ENCODE measurements at places on chromosomes 2 and 18. TPM values are rescaled to one million over a fixed set of nuclear protein-coding genes. Genes with fewer than 3 reads are reported as not detected.
A peak's percentile ranks its signal among the peaks of the same experiment; 100 is the strongest.

Gene PRKRA
- total RNA-seq = 48.7 TPM

Gene FAM237A
- not detected for total RNA-seq

DNA sequence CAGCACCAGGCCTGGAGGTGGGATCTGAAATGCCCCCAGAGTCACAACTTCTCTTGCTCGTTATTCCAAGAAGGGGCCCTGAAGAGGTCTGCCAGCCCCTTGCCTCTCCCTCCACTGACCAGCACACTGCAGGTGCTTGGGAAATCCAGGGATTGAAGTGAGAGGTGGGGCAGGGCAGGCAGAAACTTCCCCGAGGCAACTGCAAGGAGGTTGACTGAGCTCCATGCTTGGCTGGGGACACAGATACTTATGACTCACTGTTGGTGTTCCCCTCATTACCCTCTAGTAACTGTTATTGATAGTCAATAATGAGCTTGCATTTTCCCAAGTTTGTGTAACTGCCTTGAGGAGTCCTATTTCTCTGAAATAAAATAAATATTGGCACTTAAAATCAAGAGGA lies 47.5 kb downstream of the MARCO start:
- no peaks in the 10 kb centered on the region for H3K36me3 ChIP-seq
- no peak overlapping the region for H3K4me3 ChIP-seq
- H3K4me1 ChIP-seq = no peaks in the 10 kb centered on the region
- H3K27me3 ChIP-seq = peaks cover 2% of the 10 kb centered on the region
- peak; percentile 32 for DNase-seq
- no peak overlapping the region for H3K27ac ChIP-seq

GRCh38 chr2:67448648-67449047 lies 51.5 kb downstream of the ETAA1 start:
- no peak overlapping the region for H3K27ac ChIP-seq
- no peak for DNase-seq

- H3K27me3 ChIP-seq = no peaks in the 10 kb centered on the region
- peaks cover 82% of the 10 kb centered on the region for H3K4me1 ChIP-seq
- peak; percentile 61 for DNase-seq
- H3K27ac ChIP-seq = peak overlapping the region; percentile 90
Measured at GRCh38 chr2:20616341-20616871, 34.5 kb downstream of the HS1BP3 start.

- DNase-seq = no peak
- H3K4me3 ChIP-seq = no peak overlapping the region
- no peaks in the 10 kb centered on the region for H3K27me3 ChIP-seq
- H3K36me3 ChIP-seq = no peaks in the 10 kb centered on the region
Measured at GRCh38 chr2:26757873-26758789, 6.0 kb upstream of the SLC35F6 start.

DNA sequence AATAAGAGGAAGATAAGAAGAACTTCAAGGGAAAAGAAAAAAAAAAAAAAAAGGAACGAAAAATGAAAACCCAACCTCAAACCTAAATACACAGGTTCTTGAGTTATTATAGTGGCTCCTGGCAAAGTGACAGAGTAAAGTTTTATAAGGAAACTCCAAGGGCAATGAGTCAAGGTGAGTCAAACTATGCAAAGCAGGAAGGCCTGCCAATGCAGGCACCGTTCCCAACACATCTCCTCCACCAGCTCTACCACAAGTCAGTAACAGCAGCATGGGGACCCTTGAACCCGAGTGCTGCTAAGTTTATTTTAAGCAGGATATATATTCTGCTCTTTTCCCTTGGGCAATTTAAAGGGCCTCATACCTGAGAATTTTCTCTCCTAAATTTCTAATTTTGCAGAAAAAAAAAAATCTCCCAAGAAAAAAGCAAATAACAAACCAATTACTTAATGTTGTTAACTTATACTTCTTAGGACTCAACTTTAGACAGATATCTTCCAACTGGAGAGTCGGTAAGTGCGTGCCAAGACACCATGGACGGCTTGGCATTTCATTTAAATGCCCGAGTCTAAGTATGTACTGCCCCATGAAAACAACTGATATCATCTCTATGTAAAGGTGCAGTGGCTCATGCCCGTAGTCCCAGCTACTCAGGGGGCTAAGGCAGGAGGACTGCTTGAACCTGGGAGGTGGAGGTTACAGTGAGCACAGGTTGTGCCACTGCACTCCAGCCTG lies 75.7 kb upstream of the TFCP2L1 start:
- H3K27me3 ChIP-seq = no peaks in the 10 kb centered on the region
- peaks cover 62% of the 10 kb centered on the region for H3K36me3 ChIP-seq
- no peak overlapping the region for H3K4me3 ChIP-seq
- peaks cover 24% of the 10 kb centered on the region for H3K4me1 ChIP-seq

- no peaks in the 10 kb centered on the region for H3K27me3 ChIP-seq
- H3K4me1 ChIP-seq = peaks cover 24% of the 10 kb centered on the region
- peak overlapping the region; percentile 26 for H3K27ac ChIP-seq
- DNase-seq = no peak
- H3K36me3 ChIP-seq = no peaks in the 10 kb centered on the region
Measured at GRCh38 chr2:71720596-71721361, 267.4 kb downstream of the DYSF start.

Gene TUBA4B
- not detected for total RNA-seq

DNA sequence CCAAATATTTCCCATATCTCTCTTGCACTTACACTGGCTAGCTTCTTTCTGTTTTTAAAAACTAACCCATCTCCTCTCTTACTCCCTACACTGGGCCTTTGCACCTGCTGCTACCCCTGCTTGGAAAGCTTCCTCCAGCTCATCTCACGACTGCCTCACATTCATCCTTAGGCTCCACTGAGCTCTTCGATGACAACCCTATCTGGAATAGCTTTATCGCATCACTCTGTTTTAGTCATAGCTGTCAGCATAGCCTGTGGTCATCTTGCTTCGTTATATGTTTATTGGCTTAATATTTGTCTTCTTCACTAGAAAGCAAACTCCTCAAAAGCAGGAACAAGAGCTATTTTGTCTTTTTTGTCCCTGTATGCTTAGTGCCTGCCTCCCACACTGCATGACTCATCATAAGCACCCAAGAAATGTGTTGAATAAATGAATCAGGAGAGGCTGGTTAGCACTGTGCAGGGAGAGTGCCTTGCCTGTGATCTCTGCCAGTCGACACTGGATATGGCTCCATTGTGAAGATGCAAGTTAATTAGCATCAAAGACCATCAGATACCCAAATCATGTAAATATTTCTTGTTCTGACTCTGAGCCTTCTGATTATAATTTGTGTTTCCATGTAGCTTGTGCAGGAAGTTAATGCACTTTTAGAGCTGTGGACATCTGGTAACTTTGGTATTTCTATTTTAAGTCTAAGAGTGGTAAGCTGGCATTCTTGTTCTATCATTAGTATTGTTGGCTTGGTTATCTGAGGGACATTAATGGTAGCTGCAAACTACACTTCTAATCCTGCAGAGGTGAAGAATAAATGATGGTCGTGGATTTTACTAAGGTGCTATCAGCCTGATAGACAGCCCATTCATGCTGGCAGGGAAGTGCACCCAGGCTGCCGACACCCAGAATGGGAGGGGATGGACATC lies 10.3 kb upstream of the DYTN start:
- no peaks in the 10 kb centered on the region for H3K36me3 ChIP-seq
- no peak overlapping the region for H3K4me3 ChIP-seq
- H3K27me3 ChIP-seq = peaks cover 8% of the 10 kb centered on the region
- H3K27ac ChIP-seq = no peak overlapping the region

DNA sequence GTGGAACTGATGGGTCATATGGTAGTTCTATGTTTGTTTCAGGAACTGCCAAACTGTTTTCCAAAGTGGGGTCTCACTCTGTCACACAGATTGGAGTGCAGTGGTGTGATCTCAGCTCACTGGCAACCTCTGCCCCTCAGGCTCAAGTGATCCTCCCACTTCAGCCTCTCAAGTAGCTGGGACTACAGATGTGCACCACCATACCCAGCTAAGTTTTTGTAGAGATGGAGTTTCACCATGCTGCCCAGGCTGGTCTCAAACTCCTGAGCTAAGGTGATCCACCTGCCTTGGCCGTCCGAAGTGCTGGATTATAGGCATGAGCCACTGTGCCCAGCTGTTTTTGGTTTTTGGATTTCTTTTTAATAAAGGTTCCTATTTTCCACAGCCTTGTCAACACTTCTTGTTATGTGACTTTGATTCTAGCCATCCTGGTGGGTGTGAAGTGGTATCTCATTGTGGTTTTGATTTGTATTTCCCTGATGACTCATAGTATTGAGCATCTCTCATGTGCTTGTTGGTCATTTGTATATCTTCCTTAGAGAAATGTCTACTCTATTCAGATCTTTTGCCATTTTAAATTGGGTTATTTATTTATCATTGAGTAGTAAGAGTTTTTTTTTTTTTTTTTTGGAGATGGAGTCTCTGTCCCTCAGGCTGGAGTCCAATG lies 22.8 kb downstream of the NPC1 start:
- H3K4me1 ChIP-seq = peaks cover 1% of the 10 kb centered on the region
- peaks cover 47% of the 10 kb centered on the region for H3K36me3 ChIP-seq
- H3K27me3 ChIP-seq = no peaks in the 10 kb centered on the region
- no peak overlapping the region for H3K4me3 ChIP-seq
- no peak for DNase-seq
- no peak overlapping the region for H3K27ac ChIP-seq

DNA sequence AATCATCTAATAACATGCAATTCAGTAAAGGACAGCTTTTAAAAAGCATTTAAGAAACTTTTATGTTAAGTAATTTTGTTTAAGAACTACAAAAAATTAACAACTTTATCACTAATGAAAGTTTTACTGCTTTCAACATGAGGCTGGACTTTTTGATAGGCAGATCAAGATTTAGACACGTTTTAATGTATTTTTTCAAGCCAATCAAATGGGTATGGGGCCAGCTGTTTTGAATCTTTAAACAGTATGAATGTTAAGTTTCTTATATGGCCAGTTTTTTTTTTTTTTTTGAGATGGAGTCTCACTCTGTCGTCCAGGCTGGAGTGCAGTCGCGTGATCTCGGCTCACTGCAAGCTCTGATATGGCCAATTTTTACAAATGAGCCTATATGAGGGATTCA lies 73.1 kb downstream of the ST6GAL2 start:
- DNase-seq = no peak
- H3K27ac ChIP-seq = no peak overlapping the region
- no peaks in the 10 kb centered on the region for H3K4me1 ChIP-seq
- no peaks in the 10 kb centered on the region for H3K27me3 ChIP-seq

All from suprapubic skin (tissue), 4 donors.